Right ventricle myocardium inferior (tissue), 1 donor: ENCODE measurements at places on chromosomes 2 and 18. TPM values are rescaled to one million over a fixed set of nuclear protein-coding genes. Genes with fewer than 3 reads are reported as not detected.

The SERPINB4 gene
- total RNA-seq, result not detected

The TDRD15 gene
- not detected for total RNA-seq

The ADAM17 gene
- 13.5 TPM for total RNA-seq

The DNAH7 gene
- 0.05 TPM for total RNA-seq

The PDE1A gene
- 14.6 TPM for total RNA-seq

The CYRIA gene
- 5.1 TPM for total RNA-seq

The PJVK gene
- total RNA-seq, result 0.70 TPM

The SERPINB10 gene
- not detected for total RNA-seq

The TYMS gene
- 6.0 TPM for total RNA-seq

The ITPRIPL1 gene
- 1.4 TPM for total RNA-seq

The LAMA3 gene
- 4.1 TPM for total RNA-seq

The DYNAP gene
- total RNA-seq, result not detected

The ARHGAP25 gene
- total RNA-seq, result 9.4 TPM

The ZSWIM2 gene
- total RNA-seq, result not detected

The EFHD1 gene
- 26.3 TPM for total RNA-seq

The CFC1 gene
- not detected for total RNA-seq
